ENCODE measurements at places on chromosomes 5 and 9.
A peak's percentile ranks its signal among the peaks of the same experiment; 100 is the strongest.

DNA sequence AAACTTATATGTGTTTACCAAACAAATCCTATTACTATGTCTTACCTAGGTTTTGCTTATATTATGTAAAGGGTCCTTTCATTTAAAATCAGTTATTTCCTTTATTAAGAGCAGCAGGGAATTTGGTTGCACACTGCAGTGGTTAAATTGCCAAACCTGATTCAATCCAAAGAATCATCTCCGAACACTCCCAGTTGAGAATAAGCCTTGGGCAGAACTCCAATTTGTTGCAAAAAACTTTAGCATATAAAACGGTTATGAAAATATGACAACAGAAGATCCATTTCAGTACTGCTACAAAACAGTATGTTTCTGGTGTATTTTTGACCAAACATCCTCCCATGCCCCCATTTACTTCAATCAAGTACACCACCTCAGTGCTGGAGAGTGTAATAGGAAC, 587.0 kb upstream of the GRAMD2B start:
- no peak for DNase-seq

- no peak for DNase-seq
Observed at GRCh38 chr5:38023371-38023770, 183.5 kb upstream of the GDNF start.

DNA sequence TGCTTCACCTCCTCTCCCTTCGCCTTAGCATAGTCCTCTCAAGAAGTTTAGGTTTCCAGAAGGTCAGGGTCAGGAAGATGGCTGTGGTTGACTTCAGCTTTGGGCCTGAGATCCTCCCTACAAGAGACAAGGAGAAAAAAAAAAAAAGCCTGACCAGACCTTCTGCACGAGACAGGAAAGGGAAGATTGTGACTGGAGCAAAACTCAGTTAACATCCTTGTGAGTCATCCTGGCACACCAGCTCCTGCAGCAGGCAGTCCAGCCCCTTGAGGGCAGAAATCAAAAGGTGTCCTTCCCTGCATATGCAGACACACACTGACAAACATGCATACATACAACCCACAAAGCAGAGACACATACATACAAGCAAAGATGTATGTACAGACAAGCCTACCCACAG, 18.0 kb upstream of the ENHO start:
- no peak for DNase-seq

GRCh38 chr5:59186623-59187022, 603.7 kb downstream of the RAB3C start:
- no peak for DNase-seq

DNA sequence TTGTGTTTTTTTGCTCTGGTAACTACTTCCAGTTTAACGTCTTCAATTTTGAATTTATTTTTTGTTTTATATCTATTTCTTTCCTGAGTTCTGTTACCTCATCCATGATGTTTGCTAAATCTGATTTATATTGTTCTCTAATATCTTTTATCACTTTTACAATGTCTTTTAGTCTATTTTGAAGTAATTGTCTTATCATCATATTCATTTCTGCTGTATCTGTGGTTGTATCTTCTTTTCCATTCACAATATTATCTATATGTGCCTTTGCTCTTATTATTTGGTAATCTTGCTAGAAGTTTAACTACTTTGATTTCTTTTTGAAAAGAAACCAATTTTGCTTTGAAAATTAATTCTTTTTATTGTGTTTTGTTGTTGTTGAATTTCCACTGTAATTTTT, 43.6 kb downstream of the OSMR start:
- DNase-seq, result no peak

- no peak for DNase-seq
Observed at GRCh38 chr5:92849756-92850155, 731.3 kb downstream of the NR2F1-AS1 start.

GRCh38 chr5:170311511-170312300, 14.1 kb upstream of the LCP2 start:
- DNase-seq, result no peak

GRCh38 chr9:130466537-130467217, 21.9 kb downstream of the ASS1 start:
- no peak for DNase-seq

DNA sequence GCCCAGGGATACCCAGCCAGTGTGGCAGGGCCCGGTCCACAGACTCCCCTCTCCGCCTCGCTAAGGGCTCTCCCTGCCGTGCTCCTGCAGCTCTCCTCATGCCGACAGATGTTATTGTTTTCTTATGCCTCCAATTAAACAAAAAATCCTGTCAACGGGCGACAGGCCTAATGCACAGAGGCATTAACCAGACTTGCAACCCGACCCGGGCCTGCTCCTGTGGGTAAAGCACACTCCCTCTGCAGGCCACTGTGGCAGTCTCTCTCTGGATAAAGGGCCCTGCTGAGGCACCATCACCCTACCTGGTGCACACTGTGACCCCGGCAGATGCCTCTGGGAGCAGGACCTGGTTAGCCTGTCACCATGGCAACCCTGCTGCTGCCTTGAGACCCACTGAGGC, 27.5 kb upstream of the HAND1 start:
- DNase-seq, result no peak

- no peak for DNase-seq
Observed at GRCh38 chr5:135873831-135874230, 21.8 kb downstream of the IL9 start.

- no peak for DNase-seq
Observed at GRCh38 chr5:16520841-16521240, 55.2 kb upstream of the ZNF622 start.

DNA sequence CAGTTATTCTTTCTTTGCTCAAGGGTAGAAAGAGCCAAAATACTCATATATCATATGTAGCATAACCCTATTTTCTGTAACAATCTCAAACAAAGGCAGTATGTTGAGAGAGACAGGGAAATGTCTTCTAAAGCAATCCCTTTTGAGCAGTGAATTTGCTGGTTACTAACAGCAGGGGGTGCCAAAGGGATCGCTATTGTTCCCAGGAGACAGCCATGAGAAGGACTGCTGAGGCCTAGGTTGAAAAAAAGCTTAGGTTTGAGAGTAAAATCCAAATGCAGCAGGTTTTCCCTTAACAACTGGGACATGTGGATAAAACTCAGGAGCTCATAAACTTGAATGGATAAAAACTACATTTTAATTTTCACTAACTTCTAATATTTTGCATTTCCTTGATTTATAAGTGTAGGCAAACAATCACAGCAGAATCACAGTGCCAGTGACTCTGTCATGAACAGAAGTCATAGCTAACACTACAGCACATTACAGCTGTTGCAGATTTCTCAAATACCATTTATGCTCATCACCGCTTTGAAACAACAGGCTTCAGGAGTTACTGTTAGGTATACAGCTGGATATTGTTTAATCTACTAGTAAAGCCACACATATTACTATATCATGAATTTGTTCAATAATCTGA, 148.4 kb downstream of the MAPKAP1 start:
- peak; percentile 18 for DNase-seq

Measured in stimulated activated CD8-positive, alpha-beta memory T cell treated with anti-CD3 and anti-CD28 coated beads, Interleukin-15, amount 100 ng/mL, for 48 hours (primary cell).